ENCODE measurements at places on chromosomes 6 and 20. TPM values are rescaled to one million over a fixed set of nuclear protein-coding genes. Genes with fewer than 3 reads are reported as not detected.

DNA sequence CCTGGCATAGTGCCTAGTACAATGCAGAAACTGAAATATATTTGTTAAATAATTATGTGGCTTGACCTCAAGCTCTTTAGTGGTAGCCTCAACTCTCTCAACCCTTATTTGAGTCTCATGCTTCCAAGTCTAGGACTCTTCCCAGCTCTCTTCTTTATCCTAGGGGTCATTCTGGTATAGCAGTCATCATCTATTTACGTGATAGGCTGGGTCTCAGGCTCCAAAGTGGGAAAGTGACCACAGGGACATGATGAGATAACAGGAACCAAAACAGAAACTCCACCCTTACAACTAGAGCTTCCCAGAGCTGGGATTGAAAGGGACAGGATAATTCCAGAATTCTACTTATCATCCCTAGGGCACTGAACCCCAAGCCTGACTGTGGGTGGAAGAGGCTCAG, 17.7 kb upstream of the MAP3K7 start:
- H3K27me3 ChIP-seq: peaks cover 54% of the 10 kb centered on the region
- DNase-seq: no peak
- no peak overlapping the region for H3K4me3 ChIP-seq
- H3K27ac ChIP-seq: no peak overlapping the region
- H3K36me3 ChIP-seq: no peaks in the 10 kb centered on the region

- H3K36me3 ChIP-seq: peaks cover 56% of the 10 kb centered on the region
- H3K27ac ChIP-seq: no peak overlapping the region
- H3K27me3 ChIP-seq: no peaks in the 10 kb centered on the region
- peaks cover 24% of the 10 kb centered on the region for H3K4me1 ChIP-seq
- H3K4me3 ChIP-seq: no peak overlapping the region
- DNase-seq: no peak
These were observed 5.6 kb downstream of the PCIF1 start for GRCh38 chr20:45940053-45940452.

MYCT1 gene
- total RNA-seq: not detected

DNA sequence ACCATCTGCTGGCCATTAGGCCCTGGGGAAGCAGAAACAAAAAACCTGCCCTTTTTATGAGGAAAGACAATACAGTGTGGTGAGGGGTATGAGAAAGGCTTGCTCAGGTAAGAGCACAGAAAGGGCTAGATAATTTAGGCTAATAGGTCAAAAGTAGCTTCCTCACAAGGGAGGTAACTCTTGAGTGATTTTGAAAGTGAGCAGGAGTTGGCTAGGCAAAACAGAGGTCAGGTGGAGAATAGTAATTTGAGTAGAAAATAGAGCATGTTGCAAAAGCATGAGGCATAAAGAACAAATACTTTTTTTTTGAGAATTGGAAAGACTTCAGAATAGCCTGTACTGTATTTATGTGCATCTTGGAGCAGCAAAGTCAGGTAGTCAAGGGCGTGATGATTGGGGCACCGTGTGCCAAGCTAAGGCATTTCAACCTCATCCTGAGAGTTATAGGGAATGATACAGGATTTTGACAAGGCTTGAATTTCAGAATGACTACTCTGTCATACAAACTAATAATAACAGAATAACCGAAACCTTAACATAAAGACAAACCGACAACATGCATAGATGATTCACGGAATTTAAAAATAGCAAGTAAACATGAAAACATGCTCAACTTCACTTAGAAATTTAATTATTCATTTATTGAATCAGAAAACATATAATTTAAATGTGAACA, 123.0 kb upstream of the ENPP5 start:
- DNase-seq: no peak
- peaks cover 27% of the 10 kb centered on the region for H3K27me3 ChIP-seq
- H3K4me3 ChIP-seq: no peak overlapping the region

DNA sequence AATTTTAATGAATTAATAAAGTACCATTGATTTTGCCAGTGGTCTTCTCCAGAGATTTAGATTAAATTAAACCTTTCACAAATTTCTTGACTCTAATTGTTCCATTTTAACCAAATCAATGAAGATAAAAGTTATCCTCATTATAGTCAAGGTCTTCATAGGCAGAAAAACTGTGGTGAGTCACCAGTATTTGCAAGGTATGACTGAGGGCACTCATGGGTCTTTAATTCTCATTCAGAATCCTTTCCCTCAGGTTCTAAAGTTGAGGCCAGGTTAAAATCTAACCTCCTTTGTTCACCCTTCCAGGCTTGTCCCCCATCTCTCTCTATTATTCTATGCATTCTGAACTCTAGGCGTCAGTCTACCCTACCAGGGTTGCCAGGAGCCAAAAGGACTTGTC, 93.9 kb downstream of the JAG1 start:
- H3K27ac ChIP-seq: no peak overlapping the region
- H3K4me3 ChIP-seq: no peak overlapping the region
- H3K4me1 ChIP-seq: peaks cover 17% of the 10 kb centered on the region
- H3K36me3 ChIP-seq: peaks cover 2% of the 10 kb centered on the region

OR2J3 gene
- not detected for total RNA-seq

GRCh38 chr6:116158641-116159040, 32.7 kb upstream of the COL10A1 start:
- H3K4me1 ChIP-seq: no peaks in the 10 kb centered on the region
- H3K36me3 ChIP-seq: peaks cover 7% of the 10 kb centered on the region
- DNase-seq: no peak
- H3K27me3 ChIP-seq: no peaks in the 10 kb centered on the region

- DNase-seq: peak; percentile 38
- no peak overlapping the region for H3K27ac ChIP-seq
- H3K27me3 ChIP-seq: peaks cover 13% of the 10 kb centered on the region
- H3K4me1 ChIP-seq: no peaks in the 10 kb centered on the region
These were observed 16.7 kb upstream of the ENTPD6 start for GRCh38 chr20:25178563-25179438.

- H3K36me3 ChIP-seq: peaks cover 2% of the 10 kb centered on the region
- H3K27ac ChIP-seq: peak overlapping the region; percentile 100
- H3K27me3 ChIP-seq: no peaks in the 10 kb centered on the region
- peaks cover 18% of the 10 kb centered on the region for H3K4me1 ChIP-seq
- H3K4me3 ChIP-seq: peak overlapping the region; percentile 98
These were observed 636 bp downstream of the SUPT3H start for GRCh38 chr6:45377043-45377553.

- H3K4me3 ChIP-seq: no peak overlapping the region
- no peak overlapping the region for H3K27ac ChIP-seq
- H3K36me3 ChIP-seq: peaks cover 13% of the 10 kb centered on the region
These were observed 106.3 kb downstream of the STXBP5 start for GRCh38 chr6:147310521-147310920.

STX7 gene
- 16.0 TPM for total RNA-seq

DNA sequence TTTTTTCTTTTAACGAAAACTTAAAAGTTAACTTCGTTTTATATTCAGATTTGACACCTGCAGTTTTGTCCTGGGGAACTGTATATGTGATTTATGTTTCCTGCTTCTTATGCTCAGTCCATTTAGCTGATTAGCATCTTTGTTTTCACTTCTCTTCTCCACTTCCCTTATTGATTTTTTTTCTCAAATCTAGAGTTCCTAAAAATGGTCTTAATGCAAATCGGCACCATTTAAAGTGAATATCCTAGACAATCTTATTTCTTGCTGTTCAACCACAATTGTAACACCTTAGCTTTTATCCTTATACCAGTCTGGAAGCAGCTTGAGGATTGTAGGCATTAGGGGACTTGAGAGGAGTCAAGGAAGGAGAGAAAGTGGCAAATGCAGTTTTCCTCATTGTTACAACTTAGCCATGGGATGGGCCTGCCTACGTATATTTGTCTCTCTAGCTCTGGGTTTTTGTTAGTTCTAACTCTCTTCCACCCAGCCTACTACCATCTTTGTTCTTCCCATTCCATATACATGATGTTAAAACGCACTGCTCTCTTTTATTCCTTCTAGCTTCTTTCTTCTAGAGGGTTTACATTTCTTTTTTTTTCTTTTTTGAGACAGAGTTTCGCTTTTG, 8.5 kb downstream of the QRSL1 start:
- no peaks in the 10 kb centered on the region for H3K27me3 ChIP-seq
- no peak overlapping the region for H3K4me3 ChIP-seq
- no peak for DNase-seq
- peaks cover 23% of the 10 kb centered on the region for H3K4me1 ChIP-seq
- no peak overlapping the region for H3K27ac ChIP-seq

ABHD16B gene
- not detected for total RNA-seq

DNA sequence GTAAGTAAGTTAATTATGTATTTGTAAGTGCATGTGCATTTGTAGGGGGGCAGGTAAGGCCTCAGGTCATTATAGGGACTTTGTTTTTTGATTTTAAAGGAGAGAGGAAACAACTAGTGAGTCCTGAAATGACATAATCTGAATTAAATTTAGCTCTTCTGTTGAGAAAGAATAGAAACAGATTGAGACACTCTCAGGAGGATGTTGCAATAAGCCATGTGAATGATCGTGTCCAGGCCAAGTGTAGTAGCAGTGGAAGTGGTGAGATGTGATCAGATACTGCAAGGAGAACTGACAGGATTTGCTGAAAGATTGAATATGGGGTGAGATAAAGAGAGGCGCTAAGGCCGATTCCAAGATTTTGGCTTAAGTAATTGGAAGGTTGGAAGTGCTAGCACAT, 2.6 kb upstream of the CENPW start:
- peaks cover under 1% of the 10 kb centered on the region for H3K27me3 ChIP-seq
- no peak for DNase-seq
- H3K4me3 ChIP-seq: no peak overlapping the region
- H3K36me3 ChIP-seq: no peaks in the 10 kb centered on the region
- no peak overlapping the region for H3K27ac ChIP-seq

- H3K27ac ChIP-seq: no peak overlapping the region
- DNase-seq: no peak
- H3K36me3 ChIP-seq: no peaks in the 10 kb centered on the region
- H3K4me3 ChIP-seq: no peak overlapping the region
- H3K4me1 ChIP-seq: no peaks in the 10 kb centered on the region
These were observed 52.6 kb upstream of the MC3R start for GRCh38 chr20:56195946-56196345.

KCNK16 gene
- not detected for total RNA-seq

- no peaks in the 10 kb centered on the region for H3K4me1 ChIP-seq
- no peaks in the 10 kb centered on the region for H3K27me3 ChIP-seq
- no peaks in the 10 kb centered on the region for H3K36me3 ChIP-seq
- DNase-seq: no peak
- H3K4me3 ChIP-seq: no peak overlapping the region
These were observed 144.9 kb downstream of the TFAP2A start for GRCh38 chr6:10269814-10270472.

MEI4 gene
- not detected for total RNA-seq

DNA sequence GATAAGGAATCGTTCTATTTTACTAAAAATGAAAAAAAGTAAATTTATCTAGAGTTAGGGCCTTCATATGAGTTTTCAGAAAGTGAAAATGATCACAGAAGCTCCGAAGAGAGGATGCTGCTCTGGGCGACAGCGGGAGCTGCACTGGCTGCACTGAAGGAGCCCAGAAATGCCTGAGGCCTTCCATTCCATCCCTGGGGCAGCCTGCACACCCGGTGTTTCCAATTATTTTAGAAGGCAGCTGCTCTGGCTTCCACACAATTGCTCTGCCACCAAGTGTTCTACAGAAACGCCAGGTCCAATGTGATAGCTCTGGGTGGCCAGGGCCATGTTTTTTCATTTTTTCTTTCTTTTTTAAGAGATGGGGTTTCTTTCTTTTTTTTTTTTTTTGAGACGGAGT, 3.6 kb downstream of the DTNBP1 start:
- H3K4me1 ChIP-seq: peaks cover 24% of the 10 kb centered on the region
- DNase-seq: no peak
- H3K4me3 ChIP-seq: no peak overlapping the region
- H3K27ac ChIP-seq: no peak overlapping the region
- H3K36me3 ChIP-seq: peaks cover 14% of the 10 kb centered on the region

- no peak overlapping the region for H3K27ac ChIP-seq
- H3K36me3 ChIP-seq: no peaks in the 10 kb centered on the region
- peaks cover 4% of the 10 kb centered on the region for H3K27me3 ChIP-seq
- no peak overlapping the region for H3K4me3 ChIP-seq
- no peaks in the 10 kb centered on the region for H3K4me1 ChIP-seq
- peak; percentile 80 for DNase-seq
These were observed 12.1 kb upstream of the PDYN start for GRCh38 chr20:2005831-2006426.

GRCh38 chr6:72788188-72788587, 166.3 kb downstream of the KCNQ5 start:
- H3K4me3 ChIP-seq: no peak overlapping the region
- no peak overlapping the region for H3K27ac ChIP-seq
- H3K4me1 ChIP-seq: peaks cover 2% of the 10 kb centered on the region
- DNase-seq: no peak
- no peaks in the 10 kb centered on the region for H3K27me3 ChIP-seq

DNA sequence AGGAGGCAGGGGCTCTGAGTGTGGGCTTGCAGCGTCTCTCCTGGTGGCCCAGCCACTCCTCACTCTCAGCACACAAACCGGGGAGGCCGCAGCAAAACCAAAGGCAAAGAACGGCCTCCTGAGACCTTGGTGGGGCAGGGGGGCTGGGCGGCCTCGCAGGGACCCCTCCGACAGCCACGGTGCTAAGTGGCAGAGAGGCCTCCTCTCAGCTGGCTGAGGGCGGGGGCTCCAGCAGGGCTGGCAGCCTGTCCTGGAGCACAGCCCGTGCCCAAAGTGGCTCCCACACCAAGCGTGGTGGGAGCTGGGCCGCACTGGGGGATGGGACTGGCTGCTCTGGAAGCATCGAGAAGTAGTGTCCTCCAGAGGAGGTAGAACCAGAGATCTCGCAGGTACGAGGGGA, 334.4 kb downstream of the QKI start:
- peaks cover 27% of the 10 kb centered on the region for H3K4me1 ChIP-seq
- no peak for DNase-seq
- peaks cover 3% of the 10 kb centered on the region for H3K27me3 ChIP-seq
- no peaks in the 10 kb centered on the region for H3K36me3 ChIP-seq
- no peak overlapping the region for H3K27ac ChIP-seq

GRCh38 chr6:107956586-107957307, 1.3 kb downstream of the SEC63 start:
- peaks cover 19% of the 10 kb centered on the region for H3K36me3 ChIP-seq
- peaks cover 28% of the 10 kb centered on the region for H3K4me1 ChIP-seq
- peaks cover 8% of the 10 kb centered on the region for H3K27me3 ChIP-seq
- H3K27ac ChIP-seq: peak overlapping the region; percentile 98
- peak overlapping the region; percentile 95 for H3K4me3 ChIP-seq
- DNase-seq: no peak

- no peaks in the 10 kb centered on the region for H3K36me3 ChIP-seq
- DNase-seq: no peak
- no peaks in the 10 kb centered on the region for H3K4me1 ChIP-seq
- no peaks in the 10 kb centered on the region for H3K27me3 ChIP-seq
- no peak overlapping the region for H3K4me3 ChIP-seq
These were observed 1349.3 kb downstream of the GRIK2 start for GRCh38 chr6:102742754-102743356.

GRCh38 chr6:158571826-158572652, 12.1 kb downstream of the TMEM181 start:
- H3K4me1 ChIP-seq: peaks cover 48% of the 10 kb centered on the region
- peaks cover 46% of the 10 kb centered on the region for H3K36me3 ChIP-seq
- H3K27me3 ChIP-seq: no peaks in the 10 kb centered on the region
- no peak overlapping the region for H3K4me3 ChIP-seq
- no peak for DNase-seq

GRCh38 chr6:152375197-152375596, 262.0 kb downstream of the SYNE1 start:
- peaks cover 4% of the 10 kb centered on the region for H3K27me3 ChIP-seq
- DNase-seq: no peak
- H3K27ac ChIP-seq: no peak overlapping the region
- H3K4me1 ChIP-seq: no peaks in the 10 kb centered on the region
